ENCODE measurements at places on chromosomes 2 and 18.

DNA sequence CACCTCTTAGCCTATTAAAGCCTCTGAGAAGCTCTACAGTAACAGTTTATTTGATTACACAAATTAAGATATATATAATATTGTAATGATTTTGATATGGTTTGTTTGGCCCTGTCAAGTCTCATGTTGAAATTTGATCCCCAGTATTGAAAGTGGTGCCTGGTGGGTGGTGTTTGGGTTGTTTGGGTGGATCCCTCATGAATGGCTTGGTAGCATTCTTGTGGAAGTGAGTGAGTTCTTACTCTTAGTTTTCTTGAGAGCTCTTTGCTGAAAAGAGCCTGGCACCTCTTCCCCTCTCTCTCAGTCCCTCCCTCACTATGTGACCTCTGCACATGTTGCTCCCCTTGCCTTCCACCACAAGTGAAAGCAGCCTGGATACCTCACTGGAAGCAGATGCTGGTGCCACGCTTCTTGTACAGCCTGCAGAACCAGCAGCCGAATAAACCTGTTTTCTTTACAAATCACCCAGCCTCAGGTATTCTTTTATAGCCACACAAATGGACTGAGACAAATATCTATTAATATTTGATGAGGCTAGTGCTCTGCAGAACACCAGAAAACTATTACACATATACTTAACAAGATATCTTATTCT, 52.8 kb downstream of the SLC4A10 start:
- no peak for DNase-seq

DNA sequence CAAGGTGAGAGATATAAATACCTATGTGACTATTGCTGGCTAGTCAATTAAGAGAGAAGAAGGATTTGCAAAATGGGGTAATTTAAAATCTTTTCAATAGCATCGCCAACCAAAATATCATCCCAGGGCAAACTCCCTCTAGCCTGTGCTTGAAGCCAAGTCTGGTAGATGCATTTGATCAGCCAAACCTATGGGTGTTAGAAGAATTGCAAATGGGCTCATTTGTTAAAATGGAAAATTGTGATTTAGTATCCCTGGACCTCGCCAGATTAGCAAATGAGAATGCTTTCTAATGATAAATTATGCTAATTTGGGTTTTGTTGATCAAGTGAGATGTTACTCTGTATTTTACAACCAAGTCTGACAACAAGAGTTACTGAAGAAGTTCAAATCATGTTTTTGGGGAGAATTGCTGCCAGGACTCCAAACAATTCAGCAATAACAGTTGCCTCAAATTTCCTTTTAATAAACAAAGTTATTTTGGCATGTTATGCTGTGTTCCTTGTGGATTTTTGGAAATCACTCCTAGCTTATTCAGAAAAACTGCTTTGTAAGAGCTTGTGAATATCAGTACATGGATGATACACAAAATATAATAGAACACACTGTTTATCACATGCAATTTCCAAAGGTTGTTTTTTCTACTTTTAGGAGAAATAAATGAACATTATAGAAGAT, 272.5 kb upstream of the PARD3B start:
- DNase-seq = no peak

DNA sequence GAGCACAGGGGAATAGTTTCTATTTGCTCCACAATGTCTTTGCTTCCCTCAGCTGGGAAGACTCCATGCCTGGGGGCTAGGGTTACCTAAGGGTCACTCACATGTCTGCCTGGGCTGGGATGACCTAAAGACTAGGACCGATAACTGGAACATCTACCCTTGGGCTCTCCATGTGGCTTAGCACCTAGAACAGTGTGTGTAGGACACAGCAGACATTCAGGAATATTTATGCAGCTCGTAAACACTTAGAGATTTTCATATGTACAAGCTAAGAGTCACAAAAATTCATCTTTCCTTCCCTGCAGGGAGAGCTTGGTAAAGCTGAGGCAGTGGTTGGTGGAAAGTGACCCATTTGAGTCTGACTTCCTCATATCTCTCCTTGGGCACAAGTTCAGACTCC, 55.8 kb downstream of the FBLN7 start:
- DNase-seq = no peak

DNA sequence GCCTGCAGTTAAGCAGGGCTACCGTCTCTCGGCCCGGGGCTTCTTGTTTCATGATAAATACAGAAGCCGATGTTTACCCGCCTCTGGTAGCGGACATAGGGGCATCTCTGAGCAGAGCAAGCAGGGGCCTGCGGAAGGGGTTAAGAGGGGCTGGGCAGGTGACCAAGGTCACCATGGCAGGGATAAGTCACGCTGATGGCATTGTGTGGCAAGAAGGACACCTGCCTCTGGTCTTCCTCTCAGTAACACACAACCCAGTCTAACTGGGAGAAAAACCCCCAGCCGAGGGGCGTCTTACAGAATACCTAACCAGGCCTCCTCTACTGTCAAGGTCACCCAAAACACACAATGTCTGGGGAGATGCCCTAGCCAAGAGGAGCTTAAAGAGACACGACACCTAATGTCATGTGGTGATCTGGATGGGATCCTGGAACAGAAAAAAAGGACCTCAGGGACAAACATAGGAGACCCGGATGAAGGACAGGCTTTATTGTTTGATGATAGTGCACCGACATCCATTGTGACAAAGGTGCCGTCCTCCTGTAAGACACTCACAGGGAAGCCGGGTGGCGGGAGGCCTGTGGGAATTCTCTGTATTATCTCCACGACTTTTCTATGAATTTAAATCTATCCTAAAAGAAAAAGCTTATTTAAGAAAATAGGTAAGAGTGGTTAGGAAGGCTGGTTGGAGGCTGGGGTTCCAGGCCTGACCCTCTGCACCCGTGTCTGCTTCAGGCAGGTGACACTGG, 24.8 kb downstream of the SH3BP4 start:
- no peak for DNase-seq

- DNase-seq = no peak
These were observed 16.2 kb upstream of the SCG2 start for GRCh38 chr2:223618172-223619035.

- no peak for DNase-seq
These were observed 34.6 kb downstream of the EIPR1 start for GRCh38 chr2:3343012-3343411.

- DNase-seq = no peak
These were observed 1950.8 kb upstream of the PIK3C3 start for GRCh38 chr18:40004246-40004645.

DNA sequence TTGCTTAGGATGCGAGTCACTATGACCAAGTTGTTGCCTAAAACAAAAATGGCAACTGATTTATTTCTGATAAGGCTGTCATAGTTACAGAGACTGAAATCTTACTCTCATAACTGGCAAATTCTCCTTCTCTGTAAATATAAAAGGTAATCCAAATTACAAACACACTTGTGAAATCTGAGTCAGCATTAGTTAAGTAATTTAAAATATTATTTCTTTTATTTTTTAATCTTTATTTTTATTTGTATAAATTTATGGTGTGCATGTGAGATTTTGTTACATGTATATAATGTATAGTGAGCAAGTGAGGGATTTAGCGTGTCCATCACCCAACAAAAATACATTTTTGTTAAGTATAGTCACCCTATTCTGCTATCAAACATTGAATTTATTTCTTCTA, 1342.8 kb upstream of the TMEFF2 start:
- DNase-seq = no peak

DNA sequence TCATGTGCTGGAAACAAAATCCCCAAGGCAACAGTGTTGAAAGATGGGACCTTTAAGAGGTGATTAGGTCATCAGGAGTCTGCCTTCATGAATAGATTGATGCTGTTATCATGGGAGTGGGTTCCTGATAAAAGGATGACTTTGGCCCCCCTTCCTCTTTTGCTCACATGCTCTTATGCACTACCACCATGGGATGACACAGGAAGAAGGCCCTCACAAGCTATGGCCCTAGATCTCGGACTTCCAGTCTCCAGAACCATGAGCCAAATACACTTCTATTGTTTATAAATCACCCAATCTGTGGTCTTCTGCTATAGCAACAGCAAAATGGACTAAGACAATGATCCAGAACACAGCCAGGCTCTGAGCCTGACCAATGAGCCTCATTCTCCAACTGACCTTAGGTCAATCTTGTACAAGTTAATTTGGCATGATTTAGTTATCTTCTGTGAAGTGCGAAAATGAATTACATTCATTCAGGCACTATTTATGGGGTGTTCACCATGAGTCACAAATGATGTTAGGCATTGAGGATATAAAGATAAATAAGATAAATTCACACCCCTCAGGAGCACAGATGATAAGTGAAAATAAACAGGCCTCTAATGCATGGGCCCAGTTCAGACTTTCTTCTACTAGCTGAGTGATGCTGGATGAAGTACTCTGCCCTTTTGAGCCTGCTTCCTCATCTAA, 37.7 kb upstream of the NT5C1B start:
- no peak for DNase-seq

DNA sequence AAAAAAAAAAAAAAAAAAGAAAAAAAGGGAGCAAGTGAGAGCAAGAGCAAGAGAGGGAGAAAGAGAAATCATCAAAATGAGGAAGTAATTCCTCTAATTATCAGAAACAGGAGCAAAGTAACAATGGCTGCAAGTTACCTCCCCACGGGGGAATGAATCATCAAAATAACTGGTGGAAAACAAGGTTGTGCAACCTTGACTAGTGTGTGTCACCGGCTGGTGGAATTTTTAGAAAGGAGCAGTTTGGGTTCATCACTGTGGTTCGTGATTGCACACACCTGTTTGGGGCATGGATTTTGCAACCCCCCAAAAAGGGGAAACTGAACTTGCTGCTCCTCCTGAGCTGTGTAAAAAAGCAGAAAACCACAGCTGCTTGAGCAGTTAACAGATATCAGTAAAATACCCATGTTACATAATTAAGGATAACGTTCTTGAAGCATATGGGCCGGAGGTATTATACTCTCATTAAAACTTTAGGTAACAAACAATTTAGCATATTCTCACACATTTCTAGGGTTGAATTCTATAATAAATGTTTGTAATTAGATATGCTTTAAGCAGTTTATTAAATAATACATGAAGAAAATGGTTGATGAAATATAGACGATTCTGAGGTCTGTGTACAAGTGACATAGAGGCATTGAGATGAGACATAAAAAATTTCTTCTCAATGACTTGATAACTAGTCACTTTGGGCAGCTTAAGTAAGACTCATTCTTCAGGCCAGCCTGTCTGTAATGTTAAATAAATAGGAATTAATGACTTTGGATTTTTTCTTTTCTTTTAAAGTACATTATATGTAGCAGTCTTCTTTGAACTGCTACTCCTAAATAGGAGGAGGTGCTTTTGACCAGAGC, 184.2 kb upstream of the ZEB2 start:
- no peak for DNase-seq

- no peak for DNase-seq
These were observed at the start of gene FABP1 for GRCh38 chr2:88127888-88128653. Gene FABP1, minus strand, starts transcription at chr2:88128062. Its CDS starts 45 bp downstream, at chr2:88128017.

GRCh38 chr2:121633463-121633862, 15.8 kb downstream of the CLASP1 start:
- DNase-seq = no peak

- no peak for DNase-seq
These were observed 308.1 kb upstream of the CYRIA start for GRCh38 chr2:16973586-16974286.

DNA sequence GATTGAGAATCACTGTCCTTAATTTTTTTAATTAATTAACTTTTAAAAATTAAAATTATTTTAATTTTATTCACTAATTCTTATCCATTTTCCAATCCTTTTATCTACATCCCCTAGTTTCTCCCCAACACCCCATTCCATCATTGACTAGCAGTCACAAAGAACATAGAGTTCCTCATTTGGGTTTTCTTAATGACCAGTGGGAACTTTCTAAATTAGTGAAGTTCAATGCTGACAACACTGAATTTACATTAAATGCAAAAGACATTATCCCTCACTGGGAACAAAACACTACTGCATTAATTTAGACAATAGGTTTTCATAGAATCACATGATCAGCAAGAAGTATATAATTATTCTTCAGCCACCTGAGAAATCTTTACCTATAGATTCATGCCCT, 80.6 kb upstream of the GLS start:
- no peak for DNase-seq

- DNase-seq = no peak
These were observed 473.4 kb upstream of the UBE2E3 start for GRCh38 chr2:180507028-180507427.

- no peak for DNase-seq
These were observed 57.6 kb upstream of the CABLES1 start for GRCh38 chr18:23077493-23078256.

- no peak for DNase-seq
These were observed 8.7 kb upstream of the TGIF1 start for GRCh38 chr18:3441290-3441689.

DNA sequence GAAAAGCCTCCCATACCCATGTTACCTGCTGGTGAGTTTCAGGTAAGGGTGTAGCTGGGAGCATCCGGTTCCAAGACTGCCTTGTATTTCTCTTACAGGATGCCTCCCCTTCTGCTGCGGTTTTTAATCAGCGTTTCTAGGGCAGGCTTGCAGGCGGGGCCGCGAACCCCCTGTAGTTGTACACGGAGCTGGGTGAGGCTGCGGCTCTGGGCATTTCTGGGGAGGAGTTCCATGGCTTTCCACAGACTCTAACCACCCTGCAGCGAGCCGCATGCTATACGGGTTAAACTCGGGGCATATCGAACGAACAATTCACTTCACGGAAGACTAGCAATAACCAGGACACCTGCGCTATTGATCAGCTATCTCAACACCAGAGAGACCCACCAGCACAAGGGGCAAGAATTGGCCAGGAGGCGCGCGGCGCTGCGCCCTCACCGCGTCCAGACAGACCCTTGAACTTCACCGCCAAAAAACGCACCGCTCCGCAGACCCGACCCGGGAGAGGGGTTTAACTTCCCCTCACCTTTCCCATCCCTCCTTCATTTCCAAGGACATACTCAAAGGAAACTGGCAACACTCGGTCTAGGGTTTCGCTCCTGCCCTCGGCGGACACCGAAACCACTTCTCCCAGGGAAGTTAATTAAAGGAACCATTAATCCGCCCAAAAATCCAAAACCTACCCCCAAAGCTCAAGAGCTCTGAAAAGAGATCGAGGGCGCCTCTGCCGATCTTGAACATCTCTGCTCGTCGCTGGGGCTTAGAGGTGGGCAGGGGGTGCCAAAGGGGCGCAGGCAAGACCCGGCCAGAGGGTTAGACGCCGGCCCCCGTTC, 909 bp downstream of the TGFA start:
- no peak for DNase-seq

DNA sequence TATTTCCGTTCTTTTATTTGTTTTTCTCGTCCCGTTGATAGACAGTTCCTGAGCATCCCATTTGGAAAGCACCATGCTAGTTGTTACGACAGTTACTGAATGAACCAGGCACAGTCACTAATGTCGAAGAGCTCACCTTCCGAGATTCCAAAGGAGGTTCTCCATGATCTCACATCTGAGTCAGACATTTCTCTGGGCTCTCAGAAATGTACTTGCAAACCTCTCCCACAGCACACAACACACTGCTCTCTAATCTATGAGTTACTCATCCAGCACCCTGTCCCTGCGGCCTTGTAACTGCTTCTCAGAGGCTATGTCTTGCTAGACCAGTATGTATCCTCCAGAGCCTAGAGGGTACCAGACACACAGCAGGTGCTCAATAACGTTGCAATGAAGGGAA, 174.7 kb downstream of the DNER start:
- DNase-seq = no peak

Measured in activated T-cell treated with anti-CD3 and anti-CD28 coated beads, Interleukin-2, amount 50 U/mL, for 4 hours (primary cell).